ENCODE measurements at places on chromosomes 12 and 14.

- peak; percentile 99 for DNase-seq
Measured at GRCh38 chr12:109462868-109463692, 14.0 kb downstream of the KCTD10 start.

DNA sequence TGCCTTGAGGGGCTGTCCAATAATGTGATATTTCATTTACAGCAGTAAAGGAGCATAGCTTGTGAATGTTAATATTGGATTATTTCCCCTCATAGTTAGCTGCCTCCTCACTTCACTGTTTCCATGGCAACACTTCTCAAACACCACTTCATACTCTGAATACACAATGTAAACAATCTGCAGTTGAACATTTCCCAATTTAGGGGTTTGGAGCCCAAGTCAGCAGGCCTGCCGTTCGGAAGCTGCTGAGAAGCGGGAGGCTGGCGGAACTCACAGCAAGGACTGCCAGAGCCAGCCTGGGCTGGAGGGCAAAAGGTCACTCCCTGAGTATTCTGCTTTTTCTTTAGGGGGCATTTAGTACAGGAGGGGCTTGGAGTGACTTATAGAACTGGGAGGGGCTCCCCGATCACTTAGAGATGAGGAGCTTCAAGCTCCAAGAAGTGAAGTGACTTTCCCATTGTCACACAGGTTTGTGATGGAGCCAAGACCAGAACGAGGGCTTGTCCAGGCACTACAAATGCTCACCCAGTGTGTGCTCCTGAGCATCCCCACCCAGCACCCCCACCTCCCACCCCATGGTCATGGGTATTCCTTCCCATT, 12.1 kb upstream of the SLC24A4 start:
- no peak for DNase-seq

DNA sequence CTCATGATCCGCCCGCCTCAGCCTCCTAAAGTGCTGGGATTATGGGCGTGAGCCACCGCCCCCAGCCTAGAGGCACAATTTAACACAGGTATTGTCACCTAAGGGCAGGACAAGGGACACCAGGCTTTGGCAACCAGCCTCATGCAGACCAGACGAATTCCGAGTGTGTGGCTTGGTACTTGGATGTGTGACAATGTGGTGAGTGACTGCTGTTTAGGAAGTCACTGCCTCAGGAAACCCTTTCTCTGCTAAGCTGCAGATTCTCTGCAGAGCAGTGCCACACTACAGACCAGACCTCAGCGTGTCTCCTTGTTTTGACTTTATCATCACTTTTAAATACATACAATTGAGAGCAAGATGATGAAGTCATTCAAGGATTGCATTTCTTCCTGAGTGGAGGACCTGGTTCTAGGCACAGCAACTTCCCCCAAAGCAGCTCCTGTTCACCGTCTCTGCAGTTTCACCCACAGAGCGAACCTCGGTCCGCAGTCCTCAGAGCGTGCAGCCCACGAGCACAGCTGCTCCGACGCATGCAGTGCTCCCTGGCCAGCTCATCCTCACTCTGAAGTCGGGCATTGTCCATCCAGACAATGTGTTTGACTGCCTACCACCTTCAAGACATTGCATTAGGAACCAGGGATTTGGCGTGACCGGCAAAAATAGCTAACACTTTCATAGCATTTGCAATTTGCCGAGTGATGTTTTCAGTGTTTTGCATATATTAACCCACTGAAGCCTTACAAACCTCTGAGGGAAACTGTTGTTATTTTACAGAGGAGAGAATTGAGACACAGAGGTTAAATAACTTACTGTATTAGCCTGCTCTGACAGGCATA, 235.2 kb downstream of the CHST11 start:
- no peak for DNase-seq

GRCh38 chr14:45946251-45946650, 693.2 kb upstream of the MIS18BP1 start:
- no peak for DNase-seq

DNA sequence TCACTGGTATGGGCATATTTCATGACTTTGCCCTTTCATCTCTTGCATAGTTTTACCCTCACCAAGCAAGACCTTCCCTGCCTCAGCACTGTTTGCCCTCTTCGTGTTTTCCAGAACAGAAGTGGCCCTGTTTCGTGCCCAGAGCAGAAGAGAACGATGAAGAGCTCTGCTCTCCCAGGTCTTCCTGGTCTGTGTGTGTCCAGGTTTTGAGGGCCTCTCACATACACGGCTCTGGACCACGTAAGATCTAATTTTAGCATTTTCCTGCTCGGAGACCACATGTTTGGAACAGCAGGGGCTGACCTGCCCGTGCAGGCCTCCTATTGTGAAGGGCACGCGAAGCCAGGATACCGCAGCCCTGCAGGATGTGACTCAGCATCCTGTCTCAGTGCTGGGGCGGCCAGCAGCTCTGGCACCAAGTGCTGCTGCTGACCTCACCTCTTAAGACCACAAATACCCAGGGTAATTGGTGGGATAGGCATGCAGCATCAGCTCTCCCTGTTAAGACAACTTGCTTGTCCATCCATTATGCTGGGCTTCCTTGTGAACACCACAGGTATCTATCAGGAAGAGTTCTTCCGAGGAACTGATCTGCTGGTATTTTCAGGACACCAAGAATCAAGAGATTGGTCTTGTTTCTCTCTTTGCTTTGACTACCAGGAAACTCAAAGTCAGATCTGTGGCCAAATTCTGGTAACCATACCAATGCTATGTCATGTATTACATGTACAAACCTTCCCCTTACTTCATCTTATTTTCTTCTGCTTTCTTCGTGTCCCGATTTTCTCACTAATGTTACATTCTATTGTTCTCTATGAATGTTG, 19.0 kb downstream of the SSH1 start:
- peak; percentile 100 for DNase-seq

DNA sequence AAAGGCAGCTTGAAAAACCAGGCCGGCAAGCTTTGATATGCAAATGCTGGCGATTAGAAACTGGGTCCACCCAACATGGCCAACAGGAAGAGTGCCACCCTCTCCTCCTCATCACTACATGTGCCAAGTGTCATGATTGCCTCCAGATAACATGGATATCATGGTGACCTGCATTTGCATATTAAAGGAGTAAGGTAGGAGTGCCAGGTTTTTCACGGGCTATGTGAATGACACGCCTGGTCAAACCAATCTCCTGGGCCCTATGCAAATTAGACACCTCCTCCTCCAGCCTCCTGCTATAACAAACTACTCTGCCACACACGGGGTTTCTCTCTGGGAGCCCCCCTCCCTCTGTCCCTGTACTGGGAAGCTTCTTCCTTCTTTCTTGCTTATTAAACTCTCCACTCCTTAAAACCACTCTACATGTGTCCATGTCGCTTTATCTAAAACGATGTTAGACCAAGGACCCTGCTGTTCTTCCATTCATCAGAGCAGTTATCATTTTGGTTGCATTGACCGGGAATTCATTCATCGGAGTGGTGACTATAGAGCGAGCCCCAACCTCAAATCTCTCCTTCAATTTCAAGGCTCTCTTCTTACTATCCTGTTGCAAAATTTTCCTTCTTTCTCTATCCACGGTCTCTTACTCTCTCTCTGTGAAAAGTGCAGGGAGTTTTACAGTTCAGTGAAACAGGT, 27.5 kb downstream of the APOBEC1 start:
- no peak for DNase-seq

DNA sequence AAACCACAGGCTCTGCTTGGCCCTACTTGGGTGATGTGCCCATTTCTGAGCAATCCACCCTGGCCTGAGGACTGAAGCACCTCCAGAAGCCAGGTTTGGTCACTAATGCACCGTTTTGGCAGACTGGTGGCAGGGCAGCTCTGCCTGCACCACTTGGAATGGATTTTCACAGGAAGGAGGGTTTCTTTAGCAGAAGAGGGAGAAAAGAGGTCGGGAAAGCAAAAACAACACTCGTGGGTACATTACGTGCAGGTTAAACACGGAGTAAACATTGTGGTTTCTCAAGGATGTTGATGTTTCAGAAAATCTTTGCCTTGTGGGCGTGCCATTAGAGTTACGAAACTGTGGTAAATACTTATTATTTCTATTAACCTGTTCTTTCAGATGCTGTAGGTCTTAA, 70.8 kb downstream of the KCNA5 start:
- no peak for DNase-seq

GRCh38 chr12:7151532-7151931, 21.4 kb downstream of the CLSTN3 start:
- no peak for DNase-seq

DNA sequence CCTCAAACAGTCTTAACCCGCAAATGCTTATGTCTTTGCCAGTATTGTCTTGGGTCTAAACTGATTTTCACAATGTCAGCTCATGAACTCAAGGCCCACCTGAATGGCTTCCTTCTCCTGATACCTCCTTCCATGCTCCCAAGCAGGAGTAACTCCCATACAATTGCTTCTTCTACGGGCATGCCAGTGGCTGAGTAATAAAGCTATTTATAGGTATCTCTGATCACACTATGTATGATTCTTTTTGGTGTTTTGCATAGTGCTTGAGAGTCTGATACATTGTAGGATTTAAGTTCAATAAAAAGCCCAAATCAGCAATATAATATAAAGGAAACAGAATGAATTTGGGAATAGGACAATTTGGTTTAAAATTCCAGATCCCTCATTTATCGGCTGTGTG, 235.0 kb upstream of the DCN start:
- no peak for DNase-seq

GRCh38 chr14:59816941-59817340, 53.6 kb downstream of the RTN1 start:
- DNase-seq, result no peak

DNA sequence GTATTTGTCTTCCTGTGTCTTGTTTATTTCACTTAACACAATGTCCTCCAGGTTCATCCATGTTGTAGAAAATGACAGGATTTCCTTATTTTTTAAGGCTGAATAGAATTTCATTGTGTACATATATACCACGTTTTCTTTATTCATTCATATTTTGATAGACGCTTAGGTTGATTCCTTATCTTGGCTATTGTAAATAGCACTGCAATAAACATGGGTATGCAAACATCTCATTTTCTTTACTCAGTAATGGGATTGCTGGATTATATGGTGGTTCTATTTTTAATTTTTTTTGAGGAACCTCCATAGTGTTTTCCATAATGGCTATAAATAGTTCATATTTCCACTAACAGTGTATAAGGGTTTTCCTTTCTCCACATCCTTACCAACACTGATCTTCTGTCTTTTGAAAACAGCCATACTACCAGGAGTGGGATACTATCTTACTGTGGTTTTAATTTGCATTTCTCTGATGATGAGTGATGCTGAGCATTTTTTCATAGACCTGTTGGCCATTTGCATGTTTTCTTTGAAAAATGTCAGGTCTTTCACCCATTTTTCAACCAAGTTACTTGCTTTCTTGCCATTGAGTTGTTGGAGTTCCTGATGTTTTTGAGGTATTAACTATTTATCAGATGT, 32.8 kb downstream of the DUSP16 start:
- DNase-seq, result no peak

DNA sequence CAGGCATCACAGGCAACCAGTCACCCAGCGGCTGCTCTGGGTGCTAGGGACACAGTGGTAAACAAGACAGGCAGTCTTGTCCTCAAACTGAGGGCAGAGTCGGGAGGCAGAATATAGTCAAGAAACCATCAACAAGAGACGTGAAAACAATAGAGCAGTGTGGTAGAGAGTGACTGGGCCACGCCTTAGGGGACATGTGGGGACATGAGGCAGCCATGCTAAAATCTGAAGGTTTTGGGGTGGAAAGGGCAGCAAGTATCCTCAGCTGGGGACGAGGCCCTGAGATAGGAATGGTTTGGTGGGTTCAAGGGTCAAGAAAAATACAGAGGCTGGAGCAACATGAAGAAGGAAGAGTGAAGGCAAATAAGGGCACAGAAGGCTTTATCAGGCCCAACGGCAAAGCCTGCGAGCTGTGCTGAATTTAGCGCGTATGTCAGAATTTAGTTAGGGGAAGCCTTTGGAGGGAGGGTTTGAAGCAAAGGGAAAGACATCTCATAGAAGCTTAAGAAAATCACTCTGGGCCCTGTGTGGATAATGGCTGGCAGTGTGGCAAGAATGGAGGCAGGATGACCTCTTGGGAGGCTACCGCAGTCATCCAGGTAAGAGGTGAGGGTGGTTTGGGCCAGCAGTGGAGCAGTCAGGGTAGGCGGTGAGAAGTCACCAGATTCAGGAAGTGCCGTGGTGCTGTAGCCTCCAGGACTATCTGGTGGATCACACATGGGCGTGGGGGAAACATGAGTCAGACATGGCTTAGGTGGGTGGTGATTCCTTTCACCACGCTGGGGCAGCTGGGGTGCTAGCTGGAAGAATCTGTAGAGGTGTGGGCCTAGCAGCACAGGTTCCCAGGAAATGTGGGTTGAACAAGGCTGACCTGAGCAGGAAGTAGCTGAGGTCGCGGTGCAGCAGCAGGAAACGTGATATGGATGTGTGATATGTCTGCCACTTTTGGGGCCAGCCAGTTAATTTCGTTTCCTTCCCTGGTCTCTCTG, 3.0 kb downstream of the EVL start:
- DNase-seq, result peak; percentile 42

- DNase-seq, result peak; percentile 7
Measured at GRCh38 chr12:7395950-7396349, 48.0 kb downstream of the CD163L1 start.

DNA sequence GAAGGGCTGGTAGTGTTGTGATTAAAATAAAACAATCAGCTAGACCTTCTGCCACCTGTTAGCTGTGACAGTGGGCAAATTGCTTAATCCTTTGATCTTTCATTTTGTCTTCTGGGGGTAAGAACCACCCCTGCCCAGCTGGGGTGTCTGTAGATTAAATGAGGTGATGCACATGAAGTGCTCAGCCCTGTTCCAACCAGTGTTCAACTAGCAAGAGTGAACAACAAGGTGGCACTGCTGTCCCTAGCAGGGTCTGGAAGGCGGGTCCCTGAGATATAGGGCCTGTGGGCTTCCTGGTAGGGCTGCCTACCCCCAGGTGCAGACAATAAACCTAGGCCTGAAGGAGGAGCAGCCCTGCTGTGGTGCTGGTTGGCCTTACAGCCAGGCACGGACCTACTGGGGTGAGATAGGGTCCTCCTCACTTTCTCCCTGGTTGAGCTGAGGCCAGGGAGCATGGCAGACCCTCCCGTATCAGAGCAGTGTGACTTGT, 60.6 kb downstream of the ARL6IP4 start:
- DNase-seq, result no peak

DNA sequence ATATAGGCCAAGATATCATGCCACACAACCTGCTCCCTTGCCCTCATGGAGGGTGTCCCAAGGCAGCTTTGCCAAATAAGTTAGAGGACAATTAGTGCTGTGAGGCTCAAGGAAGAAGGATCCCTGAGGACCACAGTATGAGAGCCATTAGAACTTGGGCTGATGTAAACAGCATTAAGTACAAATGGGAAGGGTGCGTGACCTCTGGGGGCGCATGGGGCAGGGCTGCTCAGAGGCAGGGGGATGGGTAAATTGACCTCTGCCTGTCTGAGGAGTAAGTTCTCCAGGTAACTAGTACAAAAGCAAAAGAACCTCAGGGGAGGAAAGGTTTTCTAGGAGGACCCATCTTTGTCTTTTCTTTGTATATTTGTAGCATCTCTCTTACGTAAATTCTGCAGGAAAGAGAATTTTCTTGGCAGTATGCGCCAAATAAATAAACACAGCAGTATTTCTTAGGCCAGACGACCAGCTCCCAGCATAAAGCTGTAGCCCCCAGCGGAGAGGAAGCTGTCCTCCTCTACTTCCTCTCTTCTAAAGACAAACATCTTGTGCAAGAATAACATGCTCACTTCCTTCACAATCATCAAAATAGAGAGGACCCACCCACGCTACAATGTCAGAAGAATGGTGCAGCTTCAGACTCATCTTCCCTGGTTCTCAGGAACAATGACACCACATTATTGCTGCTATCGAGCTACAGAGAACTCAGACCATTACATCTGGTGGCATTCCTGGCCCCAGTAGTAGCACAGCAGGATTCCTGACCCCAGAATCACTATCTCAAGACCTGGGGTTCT, 16.4 kb upstream of the VWF start:
- no peak for DNase-seq

- DNase-seq, result no peak
Measured at GRCh38 chr12:130641533-130642184, 74.4 kb downstream of the RIMBP2 start.

Measured in fibroblast of skin of right biceps (primary cell).